ENCODE measurements at places on chromosomes 4 and X.

- DNase-seq = no peak
Observed at GRCh38 chr4:102616636-102617035, 115.5 kb downstream of the NFKB1 start.

GRCh38 chr4:68152411-68152810, 22.7 kb upstream of the TMPRSS11F start:
- no peak for DNase-seq

- DNase-seq = no peak
Observed at GRCh38 chrX:88425739-88426138, 321.3 kb upstream of the CPXCR1 start.

DNA sequence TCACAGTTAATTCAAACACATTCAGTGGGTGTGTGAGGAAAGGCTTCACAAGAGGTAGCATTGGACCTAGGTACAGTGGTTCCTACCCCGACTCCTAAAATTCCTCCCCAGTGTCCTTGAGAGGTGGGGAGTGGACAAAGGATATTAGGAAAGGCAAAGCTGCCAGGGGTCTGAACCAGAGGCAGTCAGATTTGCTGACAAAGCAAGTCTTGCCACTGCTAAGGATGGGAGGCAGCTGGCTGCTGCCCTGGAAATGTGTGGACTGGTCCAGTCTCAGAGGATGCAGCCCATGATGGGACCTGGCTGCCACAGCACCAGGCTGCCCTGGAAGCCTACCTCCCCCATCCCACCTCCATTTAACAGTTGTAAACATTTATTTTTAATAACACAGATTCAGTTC, 4.1 kb upstream of the PHF8 start:
- no peak for DNase-seq
